ENCODE measurements at places on chromosomes 12 and 14.
A peak's percentile ranks its signal among the peaks of the same experiment; 100 is the strongest.

- no peak for DNase-seq
Observed at GRCh38 chr14:35944847-35945246, 118.7 kb downstream of the BRMS1L start.

- DNase-seq: no peak
Observed at GRCh38 chr14:65833267-65833880, 420.8 kb downstream of the FUT8 start.

DNA sequence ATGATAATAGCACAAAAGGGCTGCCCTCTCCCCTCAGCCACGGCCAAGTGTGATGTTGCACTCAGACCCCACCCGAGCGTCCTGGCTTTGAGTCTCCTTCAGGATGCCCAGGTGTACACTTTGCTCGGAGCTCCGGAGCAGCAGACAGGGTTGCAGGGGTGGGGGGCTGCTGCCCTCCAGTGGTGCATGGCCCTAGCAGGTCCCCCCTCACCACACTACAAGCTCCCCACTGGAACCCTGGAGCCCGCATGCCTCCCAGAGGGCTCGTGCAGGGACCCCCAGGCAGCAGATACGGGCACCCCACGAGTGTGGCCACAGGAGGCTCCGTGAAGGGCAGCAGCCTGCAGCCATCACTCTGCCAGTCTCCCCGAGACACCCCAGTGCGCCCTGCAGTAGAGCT lies 69.9 kb upstream of the C14orf180 start:
- no peak for DNase-seq

GRCh38 chr12:80178846-80179245 lies 79.5 kb downstream of the OTOGL start:
- DNase-seq: no peak

DNA sequence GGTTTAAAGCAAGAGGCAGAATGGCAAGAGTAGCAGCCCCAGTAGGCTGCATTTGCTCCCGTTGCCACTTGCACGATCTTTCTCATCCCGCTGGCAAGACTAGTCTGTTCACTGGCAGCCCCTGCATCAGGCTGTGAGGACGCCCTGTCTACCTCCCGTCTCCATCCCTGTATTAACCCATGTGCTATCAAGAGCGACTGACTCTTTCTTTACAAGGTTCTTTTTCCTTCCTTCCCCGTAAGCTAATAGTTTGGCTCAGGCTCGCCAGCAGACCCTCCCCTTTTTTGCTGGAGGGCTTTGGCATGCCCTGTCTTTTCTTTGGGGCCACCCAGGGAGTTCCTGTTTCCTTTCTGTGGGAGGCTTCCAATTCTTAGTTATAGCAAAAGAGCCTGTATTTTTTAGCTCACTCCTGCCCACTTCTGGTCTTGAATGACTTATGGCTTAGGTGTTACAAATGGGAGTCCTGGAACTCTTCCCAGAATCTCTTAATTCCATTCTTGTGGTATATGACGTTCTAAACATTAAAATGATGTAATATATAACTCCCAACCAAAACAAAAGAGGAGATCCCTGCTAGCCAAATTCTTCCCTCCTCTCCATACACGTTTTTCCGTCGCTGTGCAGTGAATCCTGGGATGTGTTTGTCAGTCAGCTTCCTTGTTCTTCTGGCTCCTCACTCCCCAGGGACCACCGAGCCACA lies 149.0 kb downstream of the PRKCH start:
- peak; percentile 90 for DNase-seq
